NCI-H1694 (cell line): ENCODE measurements at places on chromosomes 6 and 20.

DNA sequence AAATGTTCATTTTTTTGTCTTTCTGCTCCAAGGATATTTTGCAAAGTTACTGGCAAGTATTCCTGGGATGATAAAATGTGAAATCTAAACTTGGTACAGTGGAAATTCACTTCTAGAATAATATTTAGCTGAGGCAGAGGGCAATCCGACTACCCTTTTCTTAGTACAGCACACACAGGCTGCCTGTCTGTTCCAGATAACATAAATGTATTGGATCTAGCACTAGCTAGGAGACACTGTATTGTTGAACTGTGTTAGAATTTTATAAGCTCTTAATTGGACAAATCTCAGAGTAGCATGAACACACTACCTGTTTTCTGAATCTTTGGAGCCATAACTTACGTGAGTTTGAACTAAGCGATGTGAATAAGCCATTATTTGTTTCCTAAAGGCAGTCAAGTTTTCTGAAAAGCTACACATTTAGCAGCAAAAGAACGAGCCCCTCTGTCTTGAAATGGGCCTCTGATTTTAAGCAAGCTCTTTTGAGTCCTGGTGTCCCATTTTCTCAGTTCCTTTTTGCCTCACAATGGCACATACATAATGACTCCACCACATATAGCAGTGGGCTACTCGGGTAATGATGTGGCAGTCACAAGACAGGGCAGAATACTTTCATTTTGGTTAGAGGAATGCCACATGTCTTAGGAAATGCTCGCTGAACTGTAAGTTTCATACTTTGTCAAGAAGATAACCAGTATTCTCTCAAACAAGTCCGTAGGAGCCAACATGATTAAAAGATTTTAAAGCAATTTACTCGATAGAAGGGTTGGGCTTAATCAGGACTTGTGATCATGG, 116.5 kb upstream of the ESR1 start:
- DNase-seq: no peak

- no peak for DNase-seq
Observed at GRCh38 chr20:48893374-48893773, 28.1 kb upstream of the ARFGEF2 start.

- DNase-seq: no peak
Observed at GRCh38 chr6:37732688-37733087, 35.0 kb upstream of the MDGA1 start.

DNA sequence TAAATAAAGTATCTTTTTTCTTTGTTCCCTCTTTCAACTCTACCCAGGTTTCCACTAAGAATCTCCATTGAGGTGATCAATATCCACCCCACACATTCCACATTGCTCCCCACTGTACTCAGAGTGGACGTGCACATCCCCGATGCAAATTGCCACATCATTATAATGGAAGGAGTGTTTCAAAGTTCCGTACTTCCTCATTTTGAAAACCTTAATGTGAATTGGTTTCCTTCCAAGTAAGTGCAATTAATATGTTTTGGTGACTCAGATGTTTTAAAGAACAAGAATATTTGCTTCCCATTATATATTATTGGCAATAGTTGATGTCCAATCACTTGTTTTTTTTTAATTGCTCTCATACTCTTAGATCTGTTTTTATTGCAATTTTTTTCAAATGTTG, 463.6 kb downstream of the HACE1 start:
- DNase-seq: no peak

- no peak for DNase-seq
Observed at GRCh38 chr6:32189742-32190053, 304 bp downstream of the PBX2 start.

GRCh38 chr20:2509468-2509781, 710 bp upstream of the ZNF343 start:
- DNase-seq: no peak

- no peak for DNase-seq
Observed at GRCh38 chr6:142014515-142014914, 118.2 kb upstream of the GJE1 start.

DNA sequence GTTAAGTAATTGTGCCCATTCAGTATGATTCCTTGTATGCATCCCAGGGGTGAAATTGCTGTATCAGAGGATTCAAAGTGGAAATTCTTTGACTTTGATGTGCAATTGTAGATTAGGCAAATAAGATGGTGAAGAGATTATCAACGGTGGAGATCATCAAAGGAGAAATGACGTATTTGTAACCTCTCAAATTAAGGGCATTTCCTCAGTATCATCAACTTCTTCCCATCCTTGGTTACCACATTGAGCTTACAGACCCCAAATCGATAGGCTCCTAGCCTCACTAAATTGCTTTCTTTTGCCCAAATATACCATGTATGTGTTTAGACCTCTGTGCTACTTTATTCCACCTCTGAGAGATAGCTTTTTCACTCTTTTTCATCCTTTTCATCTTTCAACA, 213.1 kb upstream of the ZFP64 start:
- DNase-seq: no peak

GRCh38 chr6:14060971-14061370, 56.6 kb upstream of the CD83 start:
- no peak for DNase-seq

- DNase-seq: no peak
Observed at GRCh38 chr6:130945401-130945919, 117.6 kb downstream of the EPB41L2 start.

GRCh38 chr6:98847416-98847778, 13.0 kb downstream of the POU3F2 start:
- DNase-seq: no peak

GRCh38 chr6:43129434-43130194, 41.5 kb upstream of the SRF start:
- peak; percentile 2 for DNase-seq

- no peak for DNase-seq
Observed at GRCh38 chr6:2767657-2768524, 2.7 kb downstream of the WRNIP1 start.

DNA sequence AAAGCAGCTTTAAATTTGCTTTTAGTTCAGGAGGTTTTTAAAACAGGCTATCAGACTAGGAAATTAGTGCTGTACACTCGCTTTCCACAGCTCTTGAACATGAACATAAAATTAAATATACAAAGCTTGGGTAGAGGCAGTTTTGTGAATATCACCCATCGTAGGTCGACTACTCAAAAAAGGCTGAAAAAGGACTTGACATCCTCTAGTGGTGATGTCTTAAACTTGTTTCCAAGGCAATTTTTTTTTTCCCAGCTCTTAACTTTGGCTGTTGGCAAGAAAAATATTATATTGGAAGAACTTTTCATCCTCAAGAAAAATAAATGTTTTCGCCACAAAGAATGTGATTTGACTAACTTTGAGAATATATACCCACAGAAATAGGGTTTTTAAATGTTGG, 2.9 kb downstream of the MAP7 start:
- DNase-seq: peak; percentile 29

DNA sequence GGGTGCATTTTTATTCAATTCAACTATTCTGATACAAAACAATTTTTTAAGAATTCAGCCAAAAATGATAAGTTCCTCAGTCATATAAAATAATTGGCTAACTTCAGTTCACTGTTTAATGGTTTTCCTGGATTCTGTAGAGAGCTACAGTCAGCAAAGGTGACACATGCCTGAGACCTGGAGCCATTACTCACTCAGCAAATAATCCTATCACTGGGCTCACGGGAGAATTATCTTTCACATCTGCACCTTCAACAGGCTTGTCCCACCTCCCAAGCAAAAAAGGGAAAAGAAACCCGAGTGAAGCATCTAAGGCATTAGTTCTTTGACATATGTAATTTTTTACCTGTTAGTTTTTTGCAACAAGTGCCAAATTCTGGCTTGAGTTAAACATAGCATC, 34.9 kb upstream of the FOXA2 start:
- DNase-seq: no peak

- no peak for DNase-seq
Observed at GRCh38 chr6:143501851-143502250, 9.7 kb downstream of the FUCA2 start.

- DNase-seq: no peak
Observed at GRCh38 chr6:158028876-158029275, 47.2 kb downstream of the SYNJ2 start.

GRCh38 chr20:58715391-58715800, 22.8 kb downstream of the NPEPL1 start:
- no peak for DNase-seq

DNA sequence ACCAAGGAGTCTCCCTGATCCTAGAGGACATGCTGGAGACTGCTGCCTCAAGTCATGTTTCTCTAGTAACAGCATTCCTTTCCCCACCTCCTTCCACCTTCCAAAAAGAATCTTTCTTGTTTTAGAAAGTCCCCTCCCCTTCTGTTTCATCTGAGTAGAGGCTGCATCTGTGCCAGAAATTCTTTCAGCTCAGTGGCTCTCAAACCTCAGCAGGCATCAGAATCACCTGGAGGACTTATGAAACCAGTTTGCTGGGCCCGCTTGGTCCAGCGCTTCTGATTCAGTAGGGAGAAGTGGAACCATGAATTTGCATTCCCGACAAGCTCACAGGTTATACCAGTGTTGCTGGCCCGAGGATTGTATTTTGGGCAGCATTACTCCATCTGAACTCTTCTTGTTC, 55.1 kb downstream of the TMEM200A start:
- DNase-seq: no peak

DNA sequence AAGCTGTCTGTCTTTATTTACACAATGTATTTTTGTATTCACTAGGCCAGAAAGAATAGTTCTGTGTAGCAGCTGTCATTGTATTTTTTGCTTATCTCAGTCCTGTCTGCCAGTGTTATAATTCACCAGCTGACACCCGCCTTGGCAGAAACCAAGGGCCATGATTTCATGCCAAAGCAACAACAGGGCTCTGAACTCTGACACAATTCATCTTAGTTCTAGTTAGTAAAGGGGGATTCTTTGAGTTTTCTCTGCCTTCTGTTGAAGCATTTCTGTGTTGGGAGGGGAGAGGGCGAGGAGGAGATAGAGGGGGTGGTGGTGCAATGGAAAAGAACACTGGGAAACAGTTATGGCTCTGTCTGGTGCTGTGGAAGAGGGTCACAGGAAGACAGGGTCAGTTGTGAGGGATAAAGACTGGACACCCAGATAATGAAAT, 684.6 kb upstream of the MARCKS start:
- DNase-seq: peak; percentile 84

- DNase-seq: no peak
Observed at GRCh38 chr6:10838794-10839333, 525 bp upstream of the MAK start.

GRCh38 chr20:19668418-19668817, 89.6 kb upstream of the RIN2 start:
- DNase-seq: no peak

DNA sequence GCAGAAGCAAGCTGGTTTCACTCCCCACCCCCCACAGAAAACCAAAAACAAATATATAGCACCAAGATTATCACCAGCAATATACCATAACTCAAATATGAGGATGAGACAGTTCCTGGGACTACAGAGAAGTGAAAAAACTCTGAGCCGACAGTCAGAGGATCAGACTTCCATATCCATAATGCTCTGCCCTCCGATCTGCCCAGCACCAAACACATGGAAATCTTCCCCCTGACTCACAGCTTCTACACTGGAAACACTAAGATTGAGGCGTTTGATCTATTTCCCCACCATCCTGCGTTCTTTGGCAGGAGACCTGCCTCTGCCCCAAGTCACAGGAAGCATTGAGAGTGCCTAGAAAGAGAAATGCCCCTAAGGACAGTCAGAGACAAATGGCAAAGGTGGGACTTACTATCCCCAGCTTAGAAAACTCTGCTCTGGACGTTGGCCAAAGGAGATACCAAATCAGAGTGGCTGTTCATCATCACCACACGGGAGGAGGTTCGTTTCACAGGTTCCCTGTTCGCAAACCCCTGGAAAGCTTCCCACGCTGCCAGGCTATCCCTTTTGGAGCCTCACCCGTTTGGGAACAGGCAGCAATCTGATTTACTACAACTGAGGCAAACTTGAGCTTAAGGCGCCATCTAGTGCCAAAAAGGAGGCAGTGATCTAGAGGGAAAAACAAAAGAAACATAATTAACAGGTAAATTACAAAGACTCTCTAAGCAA, 48.7 kb upstream of the SRSF6 start:
- DNase-seq: peak; percentile 2

DNA sequence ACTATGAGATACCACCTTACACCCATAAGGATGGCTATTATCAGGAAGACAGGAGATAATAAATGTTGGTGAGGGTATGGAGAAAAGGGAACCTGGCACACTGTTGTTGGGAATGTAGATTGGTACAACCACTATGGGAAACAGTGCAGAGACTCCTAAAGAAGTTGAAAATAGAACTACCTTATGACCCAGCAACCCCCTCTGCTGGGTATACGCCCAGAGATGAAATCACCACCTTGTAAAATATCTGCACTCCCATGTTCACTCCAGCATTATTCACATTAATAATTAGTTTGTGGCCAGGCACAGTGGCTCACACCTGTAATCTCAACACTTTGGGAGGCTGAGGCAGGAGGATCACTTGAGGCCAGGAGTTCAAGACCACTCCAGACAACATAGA, 26.8 kb downstream of the ZBTB9 start:
- no peak for DNase-seq

DNA sequence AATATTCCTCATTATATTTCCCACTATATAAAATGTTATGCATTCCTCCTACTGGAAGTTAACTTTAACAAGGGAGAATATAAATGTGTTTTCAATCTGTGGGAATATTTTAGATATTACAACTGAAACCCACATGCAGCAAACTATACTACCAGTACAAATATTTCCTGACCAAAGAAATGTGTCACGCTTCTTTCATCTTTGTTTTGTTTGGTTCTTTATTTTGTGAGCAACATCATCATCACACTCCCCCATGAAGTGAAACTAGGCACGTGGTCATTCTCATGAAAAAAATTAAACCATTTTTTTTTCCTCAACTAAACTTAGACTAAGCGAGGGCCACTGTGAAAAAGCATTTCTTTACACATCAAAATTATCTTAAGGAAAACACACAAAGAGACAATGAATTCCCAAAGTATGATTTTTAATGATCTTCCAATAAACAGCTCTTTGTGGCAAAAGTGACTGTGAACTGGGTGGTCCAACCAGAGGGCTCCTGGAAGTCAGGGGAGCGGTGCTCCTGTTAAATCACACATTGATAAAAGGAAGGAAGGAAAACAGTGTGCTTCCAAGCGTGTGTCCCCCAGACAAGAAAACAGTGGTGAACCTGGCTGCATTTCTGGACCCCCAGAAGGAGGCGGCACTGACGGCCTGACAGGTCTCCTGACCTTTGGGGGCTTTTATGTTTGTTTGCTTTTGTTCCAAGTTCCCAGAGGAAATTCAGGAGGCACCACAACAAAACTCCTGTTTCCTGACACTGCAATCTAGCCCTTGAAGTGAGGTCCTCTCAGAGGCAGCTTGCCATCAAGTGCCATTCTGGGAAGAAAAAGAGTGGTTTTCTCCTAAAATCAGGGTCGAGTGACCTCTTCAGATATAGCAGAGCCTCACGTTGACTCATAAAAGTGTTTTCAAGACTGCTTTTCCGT, 166.8 kb upstream of the FOXQ1 start:
- DNase-seq: no peak

GRCh38 chr20:56200456-56200855, 48.1 kb upstream of the MC3R start:
- DNase-seq: no peak
